Endodermal cell (in vitro differentiated cells): ENCODE measurements at places on chromosomes 4 and X. TPM values are rescaled to one million over a fixed set of nuclear protein-coding genes. Genes with fewer than 3 reads are reported as not detected.

Gene BTC
- total RNA-seq, result 0.09 and 0.18 TPM in 2 replicates

Gene L1CAM
- total RNA-seq, result 7.5 to 32.5 TPM (median 13.0 TPM) in 3 replicates

Gene NPY1R
- 9.1 to 12.0 TPM (median 11.4 TPM) in 3 replicates for total RNA-seq

Gene PAGE4
- not detected in 2 replicates for total RNA-seq

Gene FGFBP2
- not detected in 2 replicates for total RNA-seq

Gene ATP8A1
- total RNA-seq, result 13.2 and 18.7 TPM in 2 replicates

Gene F11
- not detected in 3 replicates for total RNA-seq

Gene SPANXD
- not detected in 3 replicates for total RNA-seq

DNA sequence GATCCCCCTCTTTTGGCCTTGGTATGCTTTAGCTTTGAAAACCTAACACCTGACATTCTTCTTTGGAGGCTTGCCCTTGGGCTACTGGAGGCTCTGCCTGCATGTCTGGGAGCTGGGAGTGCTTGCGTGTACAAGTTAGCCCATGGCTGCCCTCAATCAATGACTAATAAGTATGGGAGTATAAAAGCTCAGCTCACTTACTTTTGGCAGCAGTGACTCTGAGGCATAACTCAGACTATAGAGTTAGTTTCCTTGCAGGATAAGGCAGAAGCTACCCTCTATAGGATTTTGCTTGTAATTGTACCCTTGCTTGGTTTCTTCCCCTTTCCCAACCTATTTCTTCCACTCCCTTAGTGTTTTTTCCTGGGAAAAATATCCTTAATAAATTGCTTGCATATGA, 247.9 kb downstream of the PPP1R2C start:
- DNase-seq, result peak; percentile 48
- H3K4me3 ChIP-seq, result no peak overlapping the region
- no peak overlapping the region for H3K27ac ChIP-seq
- no peaks in the 10 kb centered on the region for H3K36me3 ChIP-seq
- H3K4me1 ChIP-seq, result no peaks in the 10 kb centered on the region
- no peaks in the 10 kb centered on the region for H3K27me3 ChIP-seq

GRCh38 chr4:180768610-180769009, 1474.6 kb upstream of the TENM3 start:
- no peak for DNase-seq
- H3K36me3 ChIP-seq, result no peaks in the 10 kb centered on the region
- H3K27ac ChIP-seq, result no peak overlapping the region
- no peak overlapping the region for H3K4me3 ChIP-seq
- H3K27me3 ChIP-seq, result no peaks in the 10 kb centered on the region

- no peak overlapping the region for H3K4me3 ChIP-seq
- no peaks in the 10 kb centered on the region for H3K27me3 ChIP-seq
- DNase-seq, result no peak
- H3K27ac ChIP-seq, result no peak overlapping the region
- no peaks in the 10 kb centered on the region for H3K36me3 ChIP-seq
These were observed 245.3 kb downstream of the BCOR start for GRCh38 chrX:39852491-39852890.

- DNase-seq, result no peak
- no peaks in the 10 kb centered on the region for H3K36me3 ChIP-seq
- H3K4me3 ChIP-seq, result no peak overlapping the region
- H3K27me3 ChIP-seq, result no peaks in the 10 kb centered on the region
These were observed 10.5 kb upstream of the THOC2 start for GRCh38 chrX:123743312-123743711.

- no peaks in the 10 kb centered on the region for H3K27me3 ChIP-seq
- H3K4me1 ChIP-seq, result peaks cover 3% of the 10 kb centered on the region
- no peaks in the 10 kb centered on the region for H3K36me3 ChIP-seq
- no peak overlapping the region for H3K4me3 ChIP-seq
- no peak for DNase-seq
- H3K27ac ChIP-seq, result no peak overlapping the region
These were observed 326.0 kb downstream of the ACTRT1 start for GRCh38 chrX:127726227-127726626.

DNA sequence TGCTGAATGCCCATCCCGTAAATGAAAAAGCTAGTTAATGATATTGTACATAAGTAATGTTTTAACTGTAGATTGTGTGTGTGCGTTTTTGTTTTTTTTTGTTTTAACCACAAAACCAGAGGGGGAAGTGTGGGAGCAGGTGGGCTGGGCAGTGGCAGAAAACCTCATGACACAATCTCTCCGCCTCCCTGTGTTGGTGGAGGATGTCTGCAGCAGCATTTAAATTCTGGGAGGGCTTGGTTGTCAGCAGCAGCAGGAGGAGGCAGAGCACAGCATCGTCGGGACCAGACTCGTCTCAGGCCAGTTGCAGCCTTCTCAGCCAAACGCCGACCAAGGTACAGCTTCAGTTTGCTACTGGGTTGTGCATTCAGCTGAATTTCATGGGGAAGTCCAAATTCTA, at the start of gene SPP1:
TSS of gene SPP1 (plus strand) at position 249 of the 400 bp plus-strand sequence. CDS start 1,182 bp downstream, outside the sequence.
- no peaks in the 10 kb centered on the region for H3K4me1 ChIP-seq
- H3K27ac ChIP-seq, result no peak within 1 kb of the TSS
- H3K36me3 ChIP-seq, result no peaks in the 10 kb centered on the region
- H3K4me3 ChIP-seq, result no peak within 1 kb of the TSS

- no peak for DNase-seq
- no peaks in the 10 kb centered on the region for H3K4me1 ChIP-seq
- H3K27me3 ChIP-seq, result no peaks in the 10 kb centered on the region
- H3K27ac ChIP-seq, result no peak overlapping the region
- H3K36me3 ChIP-seq, result peaks cover 3% of the 10 kb centered on the region
These were observed 60.2 kb downstream of the RGS12 start for GRCh38 chr4:3352941-3353594.

DNA sequence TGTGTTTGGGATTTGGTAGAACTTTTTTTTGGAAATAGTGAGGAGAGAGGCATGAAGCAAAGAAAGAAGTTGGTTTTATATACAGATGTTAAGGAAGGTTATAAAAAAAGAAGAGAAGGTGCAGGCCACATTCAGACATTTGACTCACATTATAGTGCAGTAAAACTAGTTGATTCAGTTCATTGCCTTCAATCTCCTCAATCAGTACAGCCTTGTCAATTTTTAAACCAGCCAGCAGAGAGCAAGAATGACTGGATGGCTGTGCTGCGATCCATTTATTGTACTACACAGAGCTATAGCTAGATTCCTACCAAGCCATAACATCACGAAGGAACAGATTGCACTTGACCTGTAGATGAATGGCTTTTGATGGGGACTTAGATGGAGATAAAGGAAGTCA, 79.7 kb upstream of the LSM6 start:
- H3K4me3 ChIP-seq, result no peak overlapping the region
- H3K36me3 ChIP-seq, result no peaks in the 10 kb centered on the region
- H3K27me3 ChIP-seq, result no peaks in the 10 kb centered on the region
- H3K4me1 ChIP-seq, result no peaks in the 10 kb centered on the region
- H3K27ac ChIP-seq, result no peak overlapping the region

GRCh38 chr4:105147016-105147552, 408 bp downstream of the TET2 start:
- H3K4me3 ChIP-seq, result peak overlapping the region; percentile 98
- H3K27ac ChIP-seq, result peak overlapping the region; percentile 92
- H3K4me1 ChIP-seq, result no peaks in the 10 kb centered on the region
- peaks cover 69% of the 10 kb centered on the region for H3K27me3 ChIP-seq
- no peak for DNase-seq

- no peak for DNase-seq
- H3K36me3 ChIP-seq, result no peaks in the 10 kb centered on the region
- no peak overlapping the region for H3K27ac ChIP-seq
- no peaks in the 10 kb centered on the region for H3K4me1 ChIP-seq
These were observed 43.4 kb downstream of the C4orf51 start for GRCh38 chr4:145723336-145723735.

- no peaks in the 10 kb centered on the region for H3K4me1 ChIP-seq
- H3K4me3 ChIP-seq, result no peak overlapping the region
- DNase-seq, result no peak
These were observed 28.8 kb downstream of the CCNI start for GRCh38 chr4:77047037-77047436.

DNA sequence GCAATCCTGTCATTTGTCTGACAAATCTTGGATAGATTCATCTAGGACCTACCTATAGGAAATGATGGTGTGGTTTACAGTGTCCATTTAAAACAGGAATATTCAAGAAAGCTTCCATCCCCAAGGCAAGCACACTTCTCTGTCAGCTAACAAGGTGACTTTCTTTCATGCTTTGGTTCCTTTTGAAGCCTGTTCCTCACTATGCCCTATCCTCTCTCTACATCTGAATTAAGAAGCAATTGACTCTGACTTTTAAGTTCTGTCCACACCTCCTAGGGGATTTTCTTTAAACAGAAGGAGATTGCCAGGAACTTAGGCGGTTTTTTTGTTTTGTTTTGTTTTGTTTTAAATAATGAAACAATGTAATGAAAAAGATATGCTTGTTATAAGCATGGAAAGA, 1181.4 kb upstream of the TENM3 start:
- no peak overlapping the region for H3K27ac ChIP-seq
- no peak overlapping the region for H3K4me3 ChIP-seq
- H3K27me3 ChIP-seq, result no peaks in the 10 kb centered on the region
- no peak for DNase-seq
- no peaks in the 10 kb centered on the region for H3K4me1 ChIP-seq
- H3K36me3 ChIP-seq, result no peaks in the 10 kb centered on the region

GRCh38 chr4:59243038-59243437, 1957.1 kb upstream of the ADGRL3 start:
- no peaks in the 10 kb centered on the region for H3K4me1 ChIP-seq
- H3K4me3 ChIP-seq, result no peak overlapping the region
- DNase-seq, result no peak
- no peaks in the 10 kb centered on the region for H3K27me3 ChIP-seq
- no peaks in the 10 kb centered on the region for H3K36me3 ChIP-seq
- no peak overlapping the region for H3K27ac ChIP-seq

GRCh38 chrX:13780868-13781427, 35.9 kb downstream of the GPM6B start:
- DNase-seq, result no peak
- peaks cover 5% of the 10 kb centered on the region for H3K4me1 ChIP-seq
- peaks cover 26% of the 10 kb centered on the region for H3K36me3 ChIP-seq
- H3K27ac ChIP-seq, result no peak overlapping the region
- H3K27me3 ChIP-seq, result no peaks in the 10 kb centered on the region

DNA sequence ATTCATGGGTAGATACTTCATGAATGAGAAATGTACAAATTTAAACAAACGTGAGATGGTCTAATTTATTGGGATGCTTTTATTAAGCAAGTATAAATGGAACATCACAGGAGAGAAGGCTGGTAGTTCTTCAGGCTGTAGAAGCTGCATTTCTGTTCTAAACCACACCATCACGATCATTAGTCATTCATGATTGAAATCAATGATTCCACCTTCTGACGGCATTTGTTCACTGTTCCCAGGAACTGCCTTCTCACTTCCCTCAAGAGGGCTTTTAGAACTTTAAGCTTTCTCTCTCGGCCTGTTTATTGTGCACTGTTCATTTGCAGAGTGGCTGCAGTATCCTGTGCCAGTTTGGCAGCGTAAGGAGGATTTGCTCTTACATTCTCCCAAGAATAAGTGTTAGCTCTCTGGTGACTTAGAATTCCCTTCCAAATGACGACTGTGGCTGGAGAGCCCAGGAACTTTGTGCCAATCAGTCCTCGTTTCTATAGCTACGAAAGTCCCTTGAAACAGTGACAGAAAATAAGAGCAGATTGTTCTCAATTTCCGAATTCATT, 54.7 kb downstream of the MFAP3L start:
- H3K36me3 ChIP-seq, result no peaks in the 10 kb centered on the region
- no peak for DNase-seq
- H3K4me3 ChIP-seq, result no peak overlapping the region

- no peaks in the 10 kb centered on the region for H3K36me3 ChIP-seq
- H3K27me3 ChIP-seq, result no peaks in the 10 kb centered on the region
- no peak for DNase-seq
- no peak overlapping the region for H3K4me3 ChIP-seq
- H3K27ac ChIP-seq, result no peak overlapping the region
These were observed 63.1 kb downstream of the COX18 start for GRCh38 chr4:73006286-73006990.

DNA sequence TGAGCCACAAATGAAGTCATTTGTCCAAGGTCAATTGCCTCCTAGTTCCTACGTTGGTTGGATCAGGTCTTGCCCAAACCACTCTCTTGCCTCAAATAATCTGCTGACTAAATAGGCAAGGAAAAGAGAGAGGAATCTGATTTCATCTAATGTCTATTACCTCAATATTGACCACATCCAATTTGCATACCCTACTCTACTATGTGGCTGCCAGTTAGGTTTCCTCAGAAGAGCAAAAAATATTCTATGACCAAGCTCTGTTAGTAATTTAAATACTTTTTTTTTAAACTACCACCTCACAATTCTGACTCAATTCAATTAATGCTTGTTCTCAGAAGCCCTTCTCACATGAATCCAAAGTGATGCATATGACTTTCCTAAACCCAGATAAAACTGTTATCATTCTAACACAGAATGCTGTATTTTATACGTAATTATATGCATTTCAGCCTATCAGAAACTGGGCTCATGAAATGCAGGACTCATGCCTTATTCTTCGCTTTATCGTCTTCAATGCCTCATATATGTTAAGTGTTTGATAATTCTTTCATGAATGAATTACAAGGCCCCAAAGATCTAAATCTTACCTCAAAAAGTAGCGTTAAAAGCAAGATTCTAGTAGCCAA, 98.6 kb downstream of the HUWE1 start:
- no peaks in the 10 kb centered on the region for H3K4me1 ChIP-seq
- H3K27me3 ChIP-seq, result no peaks in the 10 kb centered on the region
- no peak overlapping the region for H3K4me3 ChIP-seq
- H3K36me3 ChIP-seq, result peaks cover 98% of the 10 kb centered on the region
- H3K27ac ChIP-seq, result no peak overlapping the region
- DNase-seq, result no peak
